ENCODE measurements at places on chromosomes 1 and 21. TPM values are rescaled to one million over a fixed set of nuclear protein-coding genes. Genes with fewer than 3 reads are reported as not detected.

Gene USH2A
- polyA plus RNA-seq, result not detected

- DNase-seq, result no peak
Measured at GRCh38 chr1:162144853-162145252, 75.4 kb downstream of the NOS1AP start.

Gene CBS
- polyA plus RNA-seq, result 13.7 TPM

Gene GJA9
- not detected for polyA plus RNA-seq

DNA sequence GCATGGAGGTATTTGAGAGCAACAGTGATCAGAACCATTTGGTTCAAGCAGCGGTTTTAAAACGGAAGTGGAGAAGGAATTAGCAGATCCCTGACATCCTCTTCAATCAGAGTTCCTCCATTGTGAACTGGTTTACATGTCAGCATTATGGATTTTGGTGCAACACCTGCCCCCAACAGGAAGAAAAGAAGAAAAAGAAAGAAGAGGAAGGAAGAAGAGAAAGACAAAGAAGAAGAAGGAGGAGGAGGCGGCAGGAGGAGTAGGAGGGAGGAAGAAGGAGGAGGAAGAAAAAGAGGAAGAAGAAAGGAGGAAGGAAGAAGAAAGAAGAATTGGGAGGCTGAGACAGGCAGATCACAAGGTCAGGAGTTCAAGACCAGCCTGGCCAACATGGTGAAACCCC, 17.4 kb downstream of the NDUFS5 start:
- no peak for DNase-seq

DNA sequence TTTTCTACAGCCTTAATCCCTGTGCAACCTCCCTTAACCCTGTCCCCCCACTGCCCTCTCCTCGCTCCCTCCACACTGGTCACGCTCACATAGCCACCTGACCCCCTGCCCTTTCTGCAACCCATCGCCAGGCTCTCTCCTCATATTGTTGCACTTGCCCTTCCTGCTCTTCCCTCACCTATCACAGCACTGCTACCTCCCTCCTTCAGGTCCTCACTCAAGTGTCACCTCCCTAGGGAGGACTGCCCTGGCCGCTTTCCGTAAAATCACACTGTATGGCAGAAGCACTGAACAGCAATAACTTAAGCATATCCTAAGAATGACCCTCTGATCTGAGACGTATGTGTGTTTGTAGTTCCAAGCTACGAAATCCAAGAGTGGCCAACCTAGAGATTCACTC, 406.0 kb downstream of the SIPA1L2 start:
- DNase-seq, result no peak

DNA sequence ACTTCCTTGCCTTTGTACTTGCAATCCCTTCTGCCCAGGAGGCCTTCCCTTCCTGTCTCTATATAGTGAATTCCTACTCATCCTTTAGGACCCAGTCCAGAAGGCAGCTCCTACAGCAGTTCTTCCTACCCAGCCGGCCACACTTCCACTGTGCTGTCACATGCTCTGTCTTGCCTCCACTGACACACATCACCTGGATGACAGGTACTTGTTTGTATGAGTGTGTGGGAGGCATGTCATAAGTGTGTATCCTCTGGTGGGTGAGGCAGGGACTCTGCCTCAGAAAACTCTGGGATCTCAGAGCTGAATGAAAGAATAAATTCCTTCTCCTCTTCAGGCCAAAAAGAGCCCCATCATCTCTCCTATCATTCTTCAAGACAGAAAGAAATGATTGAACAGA, 5.1 kb upstream of the OSCP1 start:
- DNase-seq, result no peak

Gene MIXL1
- not detected for polyA plus RNA-seq

Gene TNFRSF25
- 4.5 TPM for polyA plus RNA-seq

DNA sequence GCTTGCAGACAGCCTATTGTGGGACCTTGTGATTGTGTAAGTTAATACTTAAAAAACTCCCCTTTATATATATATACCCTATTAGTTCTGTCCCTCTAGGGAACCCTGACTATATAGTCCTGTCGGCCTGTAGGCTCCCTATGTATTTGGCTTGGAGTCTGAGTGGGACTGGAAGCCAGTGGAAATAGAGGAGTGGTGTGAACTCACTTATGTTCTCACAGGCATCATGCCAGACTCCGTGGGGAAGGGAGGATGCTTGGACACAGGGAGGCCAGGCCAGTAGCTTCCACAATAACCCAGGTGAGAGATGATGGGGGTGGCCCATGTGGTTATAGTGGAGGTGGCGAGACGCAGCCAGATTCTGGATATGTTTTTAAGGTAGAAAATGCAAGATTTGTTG, 136.7 kb upstream of the SYT6 start:
- no peak for DNase-seq

- DNase-seq, result no peak
Measured at GRCh38 chr1:36590771-36591170, 108.1 kb upstream of the CSF3R start.

GRCh38 chr1:91124989-91125417, 103.2 kb upstream of the ZNF644 start:
- no peak for DNase-seq

- DNase-seq, result no peak
Measured at GRCh38 chr1:161199506-161200139, 769 bp upstream of the ADAMTS4 start.

DNA sequence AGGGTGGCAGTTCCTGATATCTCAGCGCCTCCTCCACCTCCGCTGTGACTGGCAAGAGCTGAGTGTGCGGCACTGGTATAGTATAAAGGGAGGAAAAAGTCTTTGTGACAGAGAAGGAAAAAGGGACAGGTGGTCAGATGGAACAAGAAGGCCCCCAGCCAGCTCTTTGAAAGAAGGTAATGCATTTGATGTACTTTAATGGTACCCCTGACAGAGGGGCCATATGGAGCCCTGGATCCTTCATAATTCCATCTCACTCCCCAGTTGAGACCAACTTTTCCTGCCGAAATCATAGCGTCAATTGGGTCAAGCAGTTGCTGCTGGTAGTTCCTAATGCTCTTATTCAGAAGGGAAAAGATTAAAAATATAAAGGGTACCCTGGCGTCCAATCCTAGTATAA, 198.2 kb downstream of the ZNF326 start:
- DNase-seq, result no peak

GRCh38 chr1:93114391-93114790, 35.3 kb downstream of the MTF2 start:
- no peak for DNase-seq

- DNase-seq, result no peak
Measured at GRCh38 chr1:6281511-6282402, 20.9 kb upstream of the GPR153 start.

GRCh38 chr21:28025111-28025510, 967.6 kb downstream of the LTN1 start:
- DNase-seq, result no peak

- no peak for DNase-seq
Measured at GRCh38 chr1:228164561-228165371, 838 bp upstream of the IBA57 start.

Gene HMCN1
- polyA plus RNA-seq, result 0.03 TPM

- peak; percentile 56 for DNase-seq
Measured at GRCh38 chr21:17491716-17492414, 21.0 kb upstream of the CXADR start.

DNA sequence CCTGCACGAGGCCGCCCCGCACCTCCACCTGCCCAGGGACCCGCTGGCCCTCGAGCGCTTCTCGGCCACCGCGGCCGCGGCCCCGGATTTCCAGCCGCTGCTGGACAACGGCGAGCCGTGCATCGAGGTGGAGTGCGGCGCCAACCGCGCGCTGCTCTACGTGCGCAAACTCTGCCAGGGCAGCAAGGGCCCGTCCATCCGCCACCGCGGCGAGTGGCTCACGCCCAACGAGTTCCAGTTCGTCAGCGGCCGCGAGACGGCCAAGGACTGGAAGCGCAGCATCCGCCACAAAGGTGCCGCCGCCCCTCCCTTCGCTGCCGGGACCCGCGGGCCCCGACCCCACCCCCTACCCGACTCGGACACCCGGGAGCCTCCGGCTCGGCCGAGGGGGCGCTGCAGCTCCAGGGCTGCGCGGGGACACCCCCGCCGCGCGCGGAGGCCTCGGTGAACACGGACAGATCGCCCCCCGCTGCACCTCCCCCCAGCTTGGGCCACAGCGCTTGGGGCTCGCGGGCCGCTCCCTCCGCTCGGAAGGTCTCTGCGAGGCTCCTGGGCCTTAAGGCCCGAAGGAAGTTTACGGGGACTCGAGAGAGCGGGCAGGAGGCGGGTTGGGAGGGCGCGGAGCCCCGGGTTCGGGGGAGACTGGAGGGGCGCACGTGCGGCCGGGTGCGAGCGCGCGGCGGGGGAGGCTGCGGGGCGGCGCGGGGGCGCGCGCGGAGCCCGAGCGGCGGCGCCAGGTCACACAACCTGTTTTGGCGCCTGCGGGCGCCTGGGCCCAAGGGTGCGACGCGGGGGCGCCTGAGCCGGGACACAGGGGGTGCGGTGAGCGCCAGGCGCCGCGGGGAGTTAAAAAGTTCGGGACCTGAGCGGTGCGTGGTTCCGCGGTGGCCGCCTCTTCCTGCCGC, 1.2 kb downstream of the SAMD11 start:
- DNase-seq, result peak; percentile 71

Gene SHE
- polyA plus RNA-seq, result not detected

DNA sequence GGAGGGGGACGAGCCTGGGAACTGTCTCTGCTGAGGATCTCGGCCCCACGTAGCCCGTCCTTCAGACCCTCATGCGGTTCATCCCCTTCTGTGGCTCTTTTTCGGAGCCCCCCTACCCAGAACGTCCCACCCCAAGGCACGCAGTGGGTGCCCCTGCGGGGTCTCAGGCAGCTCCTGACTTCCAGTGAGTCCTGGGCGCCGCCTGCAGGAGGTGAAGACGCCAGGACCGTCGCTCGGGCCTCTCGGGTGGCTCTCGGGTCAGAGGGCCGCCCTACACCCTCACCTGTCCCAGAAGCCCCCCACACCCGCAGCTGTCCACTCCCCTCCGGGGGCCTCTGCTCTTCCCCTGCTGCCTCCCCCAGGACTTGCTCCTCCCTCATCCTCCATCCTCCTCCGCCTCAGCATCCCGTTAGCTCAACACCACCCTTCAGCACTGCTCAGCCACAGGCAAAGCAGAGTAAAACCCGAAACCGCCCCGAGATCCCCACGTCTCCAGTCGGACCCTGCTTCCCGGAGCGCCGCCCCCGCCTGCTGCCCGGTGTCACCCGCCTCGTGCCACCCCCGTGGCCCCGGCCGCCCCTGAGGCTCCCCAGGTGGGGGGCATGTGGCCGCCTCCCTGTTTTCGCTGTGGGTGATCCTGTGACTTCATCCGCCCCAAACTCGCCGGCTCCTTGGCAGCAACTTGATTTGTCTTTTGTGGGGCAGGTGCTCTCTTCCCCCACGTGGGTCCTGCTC, 13.3 kb upstream of the POFUT2 start:
- DNase-seq, result no peak

Gene MCOLN2
- polyA plus RNA-seq, result 2.0 TPM

Data from A549 (cell line).